ENCODE measurements at places on chromosomes 2 and 18.

DNA sequence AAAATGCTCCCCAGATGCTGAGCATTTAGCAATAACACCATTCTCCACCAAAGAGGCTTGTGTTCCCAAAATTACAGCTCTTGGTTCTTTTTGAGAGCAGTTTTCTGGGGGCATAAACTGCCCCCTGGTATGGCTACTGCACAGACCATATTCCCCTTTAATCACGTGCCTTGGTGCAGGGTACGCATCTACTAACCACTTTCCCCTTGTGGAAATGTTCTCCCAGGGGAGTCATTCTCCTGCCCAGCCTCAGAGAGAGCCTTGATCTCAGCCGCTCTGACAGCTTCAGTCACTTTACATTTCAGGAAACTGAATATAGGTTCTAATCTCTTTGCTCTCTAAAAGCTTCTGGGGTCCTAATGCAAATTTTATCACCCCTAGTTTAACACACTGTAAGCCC lies 44.7 kb upstream of the EML6 start:
- DNase-seq = no peak

- peak; percentile 49 for DNase-seq
These were observed 492.0 kb downstream of the TNS1 start for GRCh38 chr2:217510771-217511291.

DNA sequence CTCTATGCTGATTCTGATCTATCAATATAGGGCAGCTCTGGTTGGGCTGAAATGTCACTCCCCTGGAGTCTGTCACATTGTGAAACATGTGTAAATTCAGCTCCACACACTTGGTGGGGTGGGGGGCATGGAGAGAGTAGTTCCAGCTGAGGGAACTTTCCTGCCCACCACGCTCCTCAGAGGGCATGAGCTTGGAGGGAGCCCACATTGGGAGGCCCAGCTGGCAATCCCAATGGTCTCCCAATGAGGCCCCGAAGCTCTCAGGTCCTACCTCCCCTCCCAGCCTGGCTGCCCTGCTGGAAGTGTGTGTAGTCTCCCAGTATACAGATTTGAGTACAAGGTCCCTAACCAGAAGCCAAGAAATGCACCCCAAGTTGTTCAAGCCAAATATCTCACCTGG lies 31.5 kb downstream of the GYPC start:
- no peak for DNase-seq

DNA sequence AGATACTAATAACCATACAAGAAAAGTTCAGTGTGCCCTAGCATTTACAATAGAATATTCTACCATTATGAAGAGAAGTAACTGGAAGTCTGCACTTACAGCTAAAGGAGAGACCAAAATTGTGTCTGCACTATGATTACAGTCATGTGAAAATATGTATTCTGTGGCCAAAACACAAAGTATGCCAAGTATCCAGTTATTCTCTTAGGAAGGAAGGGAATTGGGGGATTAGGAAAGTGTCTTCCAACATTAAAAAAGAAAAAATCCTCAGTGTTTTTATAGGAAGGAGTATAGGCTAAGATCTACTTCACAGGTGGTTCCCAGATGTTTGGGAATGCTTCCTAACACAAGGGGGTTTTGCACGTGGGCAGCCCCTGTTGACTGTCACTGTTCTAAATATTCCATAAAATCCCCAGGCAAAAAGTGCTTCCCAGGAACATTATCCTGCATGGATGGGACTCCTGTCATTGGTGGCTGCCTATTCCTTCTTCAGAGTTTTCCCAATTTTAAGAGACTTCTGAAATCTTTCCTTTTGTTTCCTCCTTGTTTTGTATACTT lies 180.2 kb upstream of the KLHL29 start:
- no peak for DNase-seq

DNA sequence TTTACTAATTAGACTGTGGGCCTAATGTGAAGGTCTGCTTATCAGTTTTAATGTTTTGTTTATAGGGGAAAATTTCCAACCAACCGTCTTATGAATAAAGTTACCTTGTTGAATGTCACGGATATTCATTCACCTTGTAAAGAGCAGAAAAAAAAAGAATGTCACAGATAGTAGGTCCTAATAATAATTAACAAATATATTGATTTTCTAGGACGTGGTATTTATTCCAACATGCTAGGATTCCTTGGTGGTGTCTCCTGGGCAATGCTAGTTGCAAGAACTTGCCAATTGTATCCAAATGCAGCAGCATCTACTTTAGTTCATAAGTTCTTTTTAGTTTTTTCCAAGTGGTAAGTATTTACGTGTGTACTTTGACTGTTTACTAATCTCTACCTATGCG lies 23.4 kb downstream of the PAPOLG start:
- peak; percentile 14 for DNase-seq

DNA sequence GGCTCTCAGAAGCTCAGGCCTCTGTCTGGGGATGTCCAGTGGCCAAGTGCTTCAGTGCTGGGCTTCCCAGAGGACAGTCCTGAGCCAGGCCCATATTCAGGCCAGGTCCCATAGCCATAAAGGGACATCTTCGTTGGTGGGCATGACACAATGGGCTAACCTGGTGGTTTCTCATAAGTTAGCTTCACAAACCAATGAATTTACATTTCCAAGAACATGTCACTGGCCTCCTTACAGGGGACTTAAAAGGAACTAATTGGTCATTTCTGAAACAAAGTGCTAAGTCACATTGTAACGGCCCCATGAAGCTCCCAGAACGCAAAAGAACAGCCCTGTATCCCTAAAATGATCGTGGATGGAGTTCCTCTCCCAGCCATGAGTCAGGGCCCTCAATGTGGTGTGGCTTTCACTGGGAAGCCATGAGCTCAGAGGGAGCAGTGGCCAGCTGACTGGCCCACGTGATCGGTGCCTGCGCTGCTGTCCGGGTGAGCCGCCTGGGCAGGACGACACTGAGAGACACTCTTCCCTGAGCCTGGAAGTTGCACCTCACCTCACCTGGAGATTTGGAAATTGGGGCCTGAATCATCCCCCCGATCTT lies 163.7 kb upstream of the APCDD1 start:
- DNase-seq = no peak

DNA sequence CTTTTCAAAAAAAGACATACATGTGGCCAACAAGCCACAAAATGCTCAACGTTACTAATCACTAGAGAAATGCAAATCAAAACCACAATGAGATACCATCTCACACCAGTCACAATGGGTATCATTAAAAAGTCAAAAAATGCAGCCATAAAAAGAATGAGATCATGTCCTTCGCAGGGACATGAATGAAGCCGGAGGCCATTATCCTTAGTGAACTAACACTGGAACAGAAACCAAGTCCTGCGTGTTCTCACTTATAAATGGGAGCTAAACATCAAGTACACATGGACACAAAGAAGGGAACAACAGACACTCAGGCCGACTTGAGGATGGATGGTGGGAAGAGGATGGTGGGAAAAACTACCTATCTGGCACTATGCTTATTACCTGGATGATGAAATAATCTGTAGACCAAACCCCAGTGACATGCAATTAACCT lies 17.8 kb upstream of the ATL2 start:
- no peak for DNase-seq

GRCh38 chr2:165778653-165779451 lies 15.2 kb downstream of the GALNT3 start:
- DNase-seq = no peak

GRCh38 chr18:63405986-63406385 lies 16.3 kb downstream of the VPS4B start:
- no peak for DNase-seq
